ENCODE measurements at places on chromosomes 3 and 15.

- DNase-seq = no peak
These were observed 544.1 kb upstream of the MDFIC2 start for GRCh38 chr3:70856414-70857162.

DNA sequence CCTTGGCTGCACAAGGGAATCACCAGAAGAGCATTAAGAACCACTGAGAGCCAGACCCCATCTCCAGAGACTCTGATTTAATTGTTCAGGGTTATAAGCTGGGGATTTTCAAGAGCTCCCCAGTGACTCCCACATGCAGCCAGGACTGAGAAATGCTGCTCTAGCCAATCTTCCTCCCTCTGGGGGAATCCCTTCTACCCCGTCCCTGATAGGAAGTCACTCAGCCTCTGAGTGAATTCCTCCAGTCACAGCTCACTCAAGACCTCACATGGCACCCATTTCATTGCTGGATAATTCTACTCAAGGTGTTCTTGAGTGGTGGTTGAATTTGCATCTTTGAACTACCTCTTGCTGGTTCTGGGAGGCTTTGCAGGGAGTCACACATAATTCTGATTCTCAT, 10.7 kb downstream of the CCR3 start:
- no peak for DNase-seq

DNA sequence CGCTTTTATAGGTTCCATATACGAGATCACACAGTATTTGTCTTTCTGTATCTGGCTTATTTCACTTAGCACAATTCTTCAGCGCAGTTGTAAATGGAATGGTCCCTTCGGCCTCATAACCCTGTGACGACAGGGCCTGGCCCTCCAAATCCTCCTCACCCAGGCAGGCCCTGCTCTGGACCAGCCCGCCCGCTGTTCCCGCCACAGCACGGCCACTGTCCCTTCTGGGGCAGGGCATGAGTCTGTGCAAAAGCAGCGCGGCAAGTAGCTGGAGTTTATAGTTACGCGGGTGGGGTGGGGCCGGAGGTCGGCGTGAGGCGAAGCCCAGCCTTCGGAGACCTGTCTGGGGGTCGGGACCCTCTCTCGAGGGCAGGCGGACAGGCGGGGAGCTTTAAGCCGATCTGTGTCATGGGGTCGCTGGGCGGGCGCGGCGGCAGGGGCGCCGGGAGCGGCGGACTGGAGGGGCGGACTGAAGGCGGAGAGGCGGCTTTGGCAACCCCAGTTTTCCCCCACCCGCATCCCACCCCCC, 543 bp downstream of the ARPIN start:
- no peak for DNase-seq

DNA sequence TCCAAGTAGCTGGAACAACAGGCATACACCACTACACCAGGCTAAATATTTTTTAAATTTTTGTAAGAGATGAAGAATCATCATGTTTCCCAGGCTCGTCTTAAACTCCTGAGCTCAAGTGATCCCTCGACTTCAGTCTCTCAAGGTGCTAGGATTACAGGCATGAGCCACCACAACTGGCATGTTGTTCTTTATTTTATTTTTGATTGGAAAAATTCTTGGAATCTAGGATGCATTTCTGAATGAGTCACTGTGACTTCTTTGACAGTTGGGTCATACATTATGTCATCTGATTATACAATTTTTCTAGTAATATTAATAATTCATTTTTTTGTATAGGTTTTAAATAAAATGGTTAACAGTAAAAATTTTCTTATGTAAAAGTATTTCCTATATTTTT, 870.2 kb downstream of the SI start:
- DNase-seq = no peak

DNA sequence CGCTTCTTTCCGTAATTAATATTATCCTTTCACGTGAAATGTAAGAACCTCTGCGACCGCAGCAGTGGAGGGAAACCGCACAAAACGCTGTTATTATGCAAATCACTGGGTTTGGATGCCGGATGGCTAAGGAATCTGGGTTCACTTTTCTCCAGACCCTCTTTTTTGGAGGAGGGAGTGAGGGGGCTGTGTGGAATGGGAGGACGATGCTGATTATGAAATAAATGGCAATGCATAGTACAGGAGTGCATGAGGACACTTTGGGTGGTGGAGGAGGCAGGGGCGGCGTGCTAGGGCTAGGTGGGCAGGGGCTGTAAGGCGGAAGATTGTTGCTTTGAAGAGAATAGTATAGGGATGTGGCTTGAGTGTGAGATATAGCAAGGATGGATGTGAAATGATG, 1.8 kb downstream of the CADM2 start:
- no peak for DNase-seq

GRCh38 chr3:14297784-14298236, 104.6 kb upstream of the SLC6A6 start:
- no peak for DNase-seq

- no peak for DNase-seq
These were observed 58.1 kb upstream of the SATB1 start for GRCh38 chr3:18483226-18483625.

- DNase-seq = no peak
These were observed 413.7 kb upstream of the TBL1XR1 start for GRCh38 chr3:177610686-177611633.

- no peak for DNase-seq
These were observed 12.7 kb downstream of the ATP10A start for GRCh38 chr15:25850154-25851111.

DNA sequence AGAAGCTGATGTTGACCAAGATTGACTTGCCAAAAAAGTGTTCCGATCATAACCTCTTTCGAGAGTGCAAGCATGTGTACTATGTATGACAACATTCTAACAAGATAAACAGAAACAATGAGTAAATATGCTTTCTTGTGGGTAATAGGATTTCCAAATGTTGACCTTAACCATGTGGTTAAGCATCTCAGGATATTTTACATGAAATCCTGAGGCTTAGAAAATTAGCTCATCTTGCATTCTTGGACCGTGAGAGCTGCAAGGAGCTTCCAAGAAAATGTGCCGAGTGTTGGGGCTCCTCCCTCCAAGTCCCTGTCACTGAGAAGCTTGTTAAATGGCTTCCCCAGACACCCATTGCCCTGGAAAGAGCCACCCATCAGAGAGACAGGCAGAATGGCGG, 50.1 kb downstream of the C3orf20 start:
- DNase-seq = no peak

GRCh38 chr3:30263925-30264313, 342.5 kb upstream of the TGFBR2 start:
- DNase-seq = no peak

DNA sequence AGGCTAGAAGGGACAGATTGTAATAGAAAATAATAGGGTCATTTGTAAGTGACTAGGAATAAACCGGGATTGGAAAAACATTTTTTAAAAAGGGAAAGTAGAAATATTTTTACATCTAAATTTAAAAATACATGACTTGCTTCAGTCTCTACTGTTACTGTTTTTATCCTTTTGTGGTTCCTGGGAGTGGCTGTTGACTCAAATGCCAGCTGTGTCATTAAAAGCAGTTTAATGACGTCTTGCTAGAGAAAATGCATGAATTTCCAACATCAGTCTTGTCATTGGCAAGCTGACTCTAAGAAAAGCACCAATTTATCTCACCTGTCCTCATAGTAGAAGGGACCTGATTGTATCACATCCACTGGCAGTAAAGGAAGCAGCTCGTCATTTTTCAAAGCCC, 16.7 kb upstream of the LCMT2 start:
- no peak for DNase-seq

GRCh38 chr15:56530157-56530556, 65.2 kb upstream of the MNS1 start:
- DNase-seq = no peak

DNA sequence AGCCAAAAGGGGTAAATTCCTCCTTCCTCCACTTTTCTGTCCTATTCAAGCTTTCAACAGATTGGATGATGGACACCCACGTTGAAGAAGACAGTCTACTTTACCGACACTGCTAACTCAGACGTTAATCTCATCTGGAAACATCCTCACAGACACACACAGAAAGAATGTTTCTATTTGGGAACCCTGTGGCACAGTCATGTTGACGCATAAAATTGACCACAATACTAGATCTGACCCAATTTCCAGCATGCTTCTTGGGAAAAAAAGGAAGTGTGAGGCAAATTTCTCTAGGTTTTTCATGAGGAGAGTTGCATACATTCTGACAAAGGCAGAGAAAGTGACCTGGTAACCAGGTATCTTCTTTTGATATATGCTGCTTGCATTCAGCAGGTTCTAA, 594.1 kb downstream of the FGF12 start:
- no peak for DNase-seq

DNA sequence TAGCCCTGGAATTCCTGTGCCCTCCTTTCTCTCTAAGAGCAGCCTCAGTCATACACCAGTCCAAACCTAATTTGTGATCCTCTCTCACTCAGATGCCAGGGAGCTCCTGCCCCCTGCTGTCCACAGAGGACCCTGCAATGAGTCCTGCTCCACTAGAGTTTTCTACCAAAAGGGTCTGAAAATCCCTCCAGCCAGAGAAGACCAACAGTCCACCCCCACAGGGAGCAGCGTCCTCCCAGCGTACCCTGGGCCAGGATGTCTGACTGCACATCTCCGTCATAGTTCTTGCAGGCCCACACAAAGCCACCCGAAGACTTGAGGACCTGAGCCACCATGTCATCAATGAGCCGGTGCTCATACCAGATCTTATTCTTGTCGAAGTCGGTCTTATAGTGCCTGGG, 15.4 kb downstream of the IDH2 start:
- DNase-seq = no peak

GRCh38 chr3:70312336-70312735, at the start of gene MDFIC2:
TSS of gene MDFIC2 (minus strand) at chr3:70312638. CDS start at chr3:70311973, 665 bp downstream.
- DNase-seq = no peak

- no peak for DNase-seq
These were observed 130.0 kb upstream of the TJP1 start for GRCh38 chr15:29952225-29952624.

DNA sequence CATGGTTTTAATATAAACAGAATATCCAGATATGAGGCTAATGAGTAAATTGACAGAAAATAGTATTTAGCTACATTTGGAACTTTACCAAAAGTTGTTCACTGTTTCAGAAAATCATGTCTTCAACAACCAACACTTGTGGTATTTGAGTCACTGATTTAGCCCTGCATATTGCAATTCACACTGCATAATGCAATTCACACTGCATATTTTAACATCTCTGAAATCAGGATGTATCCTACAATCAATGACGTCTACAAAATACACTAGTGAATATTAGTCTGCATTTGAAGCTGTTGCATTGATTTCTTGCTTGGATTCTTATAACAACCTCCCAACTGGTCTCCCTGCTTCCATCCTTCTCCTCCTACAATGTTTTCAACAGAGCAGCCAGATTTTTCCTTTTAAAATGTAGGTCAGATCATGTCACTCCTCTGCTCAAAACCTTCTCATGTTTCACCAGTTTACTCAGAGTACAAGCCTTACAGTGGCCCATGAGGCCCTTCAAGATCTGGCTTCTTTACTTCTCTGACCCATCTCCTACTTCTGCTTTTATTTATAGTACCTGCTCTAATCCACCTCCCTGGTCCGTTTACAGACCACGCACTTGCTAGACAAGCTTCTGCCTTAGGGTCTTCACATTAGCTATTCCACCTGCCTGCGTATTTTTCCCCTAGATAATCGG, 11.4 kb upstream of the RAB11A start:
- no peak for DNase-seq

DNA sequence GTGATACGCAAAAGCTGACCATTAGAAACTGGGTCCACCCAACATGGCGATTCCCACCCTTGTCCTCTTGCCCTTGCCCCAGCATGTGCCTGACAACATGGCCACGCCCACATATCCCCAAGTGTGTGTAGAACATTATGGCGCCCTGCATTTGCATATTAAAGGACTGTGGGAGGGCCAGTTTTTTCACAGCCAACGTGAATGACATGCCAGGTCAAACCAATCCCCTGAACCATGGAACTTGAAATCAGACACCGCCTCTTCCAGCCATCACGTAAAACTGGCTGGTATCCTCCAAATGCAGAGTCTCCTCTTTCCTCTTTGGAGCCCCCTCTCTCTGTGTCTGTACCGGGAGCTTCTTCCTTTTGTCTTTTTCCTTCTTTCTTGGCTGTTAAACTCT, 156.7 kb upstream of the EPHA6 start:
- no peak for DNase-seq

DNA sequence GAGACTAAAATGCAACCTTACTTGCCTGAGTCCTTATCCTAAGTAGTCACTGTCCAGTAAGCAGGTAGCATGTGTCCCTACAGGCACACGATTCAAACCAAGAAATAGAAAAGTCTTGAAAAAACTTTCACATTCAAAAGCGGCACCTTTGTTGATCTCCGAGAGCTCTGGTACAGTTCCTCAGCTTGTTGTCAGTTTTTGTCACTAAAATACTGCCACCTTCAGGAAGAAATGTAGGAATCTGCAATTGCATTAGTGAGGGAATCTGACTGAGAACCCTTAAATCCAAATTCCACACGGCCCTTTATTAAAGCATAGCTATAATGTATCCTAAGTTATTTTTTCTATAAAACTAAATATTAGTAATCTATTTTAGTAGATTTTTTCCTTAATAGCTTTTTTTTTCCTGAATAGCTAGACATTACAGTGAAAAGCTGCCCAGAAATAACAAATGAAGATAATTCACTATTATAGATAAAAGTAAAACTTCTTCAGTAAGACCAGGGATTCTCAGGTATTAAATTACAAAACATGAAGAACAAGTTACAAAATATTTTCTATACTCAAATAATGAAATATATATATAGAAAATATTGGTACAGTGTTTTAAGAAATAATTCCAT, 44.0 kb downstream of the CCDC54 start:
- no peak for DNase-seq

DNA sequence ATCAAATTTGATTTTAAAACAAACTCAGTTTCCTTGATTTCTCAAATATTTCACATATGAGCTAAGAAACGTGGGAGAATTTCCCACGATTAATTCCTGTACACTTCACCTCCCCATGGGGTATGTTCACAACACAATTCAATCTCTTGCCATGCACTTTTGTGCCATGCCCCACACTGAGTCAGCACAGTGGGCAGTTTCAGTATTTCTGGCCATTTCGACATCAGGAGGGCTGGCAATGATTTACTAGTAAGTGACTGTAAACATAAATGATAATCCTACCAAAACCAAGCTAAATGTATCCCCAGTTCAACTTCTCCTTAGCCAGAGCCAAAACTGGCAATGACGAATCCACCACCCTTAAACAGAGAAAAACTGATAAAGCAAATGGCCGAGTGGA, 293.6 kb downstream of the FGF12 start:
- DNase-seq = no peak

DNA sequence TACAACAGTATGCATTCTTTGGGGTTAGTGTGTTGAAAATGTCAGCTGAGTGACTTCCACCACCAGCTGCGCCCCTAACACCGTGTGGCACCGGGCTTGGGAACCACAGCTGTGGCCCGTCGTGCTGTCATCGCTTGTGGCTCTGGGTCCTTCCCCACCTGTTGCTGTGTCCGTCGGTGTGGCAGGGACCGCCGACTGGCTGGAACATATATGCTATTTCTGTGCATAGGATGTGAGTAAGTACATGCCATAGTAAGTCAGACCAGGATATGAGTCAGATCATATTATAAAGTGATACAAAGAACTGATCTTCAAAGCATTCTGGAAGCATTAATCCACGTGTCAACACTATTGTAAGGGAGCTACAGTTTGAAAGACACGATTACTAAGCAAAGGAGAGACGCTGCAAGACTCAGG, 31.9 kb downstream of the EHD4 start:
- DNase-seq = no peak
